Fibroblast of skin of scalp (primary cell): ENCODE measurements at places on chromosomes 16 and 17.
A peak's percentile ranks its signal among the peaks of the same experiment; 100 is the strongest.

GRCh38 chr17:15479703-15480102, 12.3 kb upstream of the CDRT4 start:
- DNase-seq: peak; percentile 29

DNA sequence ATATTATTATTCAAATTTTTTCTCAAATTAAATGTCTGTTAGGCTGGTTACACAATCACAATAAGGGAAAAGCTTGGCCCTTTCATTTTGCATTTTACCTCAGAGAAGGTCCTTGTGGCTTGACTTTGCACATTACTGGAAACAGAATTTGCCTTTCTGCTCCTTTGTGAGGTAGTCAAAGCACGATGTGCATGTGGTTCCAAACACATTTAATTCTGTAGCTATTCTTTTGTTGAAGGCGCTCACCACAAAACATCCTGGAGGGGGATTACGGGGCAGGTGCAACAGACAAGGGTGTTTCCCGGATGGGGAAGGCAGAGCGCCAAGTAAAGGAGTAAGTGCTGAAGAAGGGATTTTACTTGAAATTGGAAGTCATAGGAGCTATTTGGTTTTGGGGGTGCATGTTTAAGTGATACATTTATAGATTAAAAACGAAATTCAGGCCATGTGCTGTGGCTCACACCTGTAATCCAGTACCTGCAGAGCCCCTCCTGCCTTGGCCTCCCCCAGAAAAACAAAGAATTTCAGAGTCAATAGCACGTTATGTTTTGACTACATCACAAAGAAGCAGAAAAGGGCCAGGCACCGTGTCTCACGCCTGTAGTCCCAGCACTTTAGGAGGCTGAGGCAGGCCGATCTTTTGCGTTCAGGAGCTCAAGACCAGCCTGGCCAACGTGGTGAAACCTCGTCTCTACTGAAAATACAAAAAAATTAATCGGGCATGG, 31.2 kb upstream of the TENT4B start:
- no peak for DNase-seq

DNA sequence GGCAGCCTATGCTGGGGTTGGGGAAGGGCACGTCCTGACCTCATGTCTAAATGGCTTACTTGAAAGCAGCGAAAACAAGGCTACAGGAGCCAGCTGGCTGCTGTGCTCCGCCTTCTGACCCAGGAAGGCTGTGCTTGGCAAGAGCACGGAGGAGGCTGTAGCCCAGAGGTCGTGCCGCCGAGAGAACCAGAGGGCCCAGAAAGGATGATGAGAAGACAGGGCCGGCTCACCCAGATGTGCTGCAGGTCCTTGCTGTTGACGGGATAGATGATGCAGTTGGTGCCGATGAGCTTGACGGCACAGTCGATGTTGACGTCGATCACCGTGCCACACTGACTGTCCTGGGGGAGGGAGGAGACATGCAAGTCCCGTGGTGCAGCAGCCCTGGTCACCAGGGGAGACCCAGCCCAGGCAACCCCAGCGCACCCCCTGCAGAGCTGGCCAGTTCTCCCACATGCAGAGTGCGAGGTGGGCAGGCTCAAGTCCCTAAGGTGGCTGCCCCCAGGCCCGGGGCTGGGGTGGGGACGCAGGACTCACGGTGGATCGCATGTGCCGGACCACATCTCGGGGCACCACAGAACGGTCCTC, 20.7 kb downstream of the SPHK1 start:
- DNase-seq: no peak

- DNase-seq: no peak
These were observed 167.7 kb downstream of the COPRS start for GRCh38 chr17:31691251-31691905.

DNA sequence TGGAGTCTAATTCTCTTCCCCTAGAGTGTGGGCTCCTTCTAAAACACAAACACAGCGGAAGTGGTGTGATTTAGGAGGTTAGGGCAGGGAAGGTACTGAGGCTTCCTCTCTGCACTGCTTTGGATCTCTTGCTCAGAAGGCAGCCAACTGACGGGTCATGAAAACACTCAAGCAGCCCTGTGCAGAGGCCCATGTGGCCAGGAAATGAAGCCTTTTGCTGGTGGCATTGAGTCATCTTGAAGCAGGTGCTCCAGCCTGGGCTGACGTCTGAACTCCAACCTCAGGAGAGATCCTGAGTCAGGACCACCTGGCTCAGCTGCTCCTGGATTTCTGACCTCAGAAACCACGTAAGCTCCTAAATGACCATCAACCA, 72.9 kb downstream of the MRM1 start:
- no peak for DNase-seq

DNA sequence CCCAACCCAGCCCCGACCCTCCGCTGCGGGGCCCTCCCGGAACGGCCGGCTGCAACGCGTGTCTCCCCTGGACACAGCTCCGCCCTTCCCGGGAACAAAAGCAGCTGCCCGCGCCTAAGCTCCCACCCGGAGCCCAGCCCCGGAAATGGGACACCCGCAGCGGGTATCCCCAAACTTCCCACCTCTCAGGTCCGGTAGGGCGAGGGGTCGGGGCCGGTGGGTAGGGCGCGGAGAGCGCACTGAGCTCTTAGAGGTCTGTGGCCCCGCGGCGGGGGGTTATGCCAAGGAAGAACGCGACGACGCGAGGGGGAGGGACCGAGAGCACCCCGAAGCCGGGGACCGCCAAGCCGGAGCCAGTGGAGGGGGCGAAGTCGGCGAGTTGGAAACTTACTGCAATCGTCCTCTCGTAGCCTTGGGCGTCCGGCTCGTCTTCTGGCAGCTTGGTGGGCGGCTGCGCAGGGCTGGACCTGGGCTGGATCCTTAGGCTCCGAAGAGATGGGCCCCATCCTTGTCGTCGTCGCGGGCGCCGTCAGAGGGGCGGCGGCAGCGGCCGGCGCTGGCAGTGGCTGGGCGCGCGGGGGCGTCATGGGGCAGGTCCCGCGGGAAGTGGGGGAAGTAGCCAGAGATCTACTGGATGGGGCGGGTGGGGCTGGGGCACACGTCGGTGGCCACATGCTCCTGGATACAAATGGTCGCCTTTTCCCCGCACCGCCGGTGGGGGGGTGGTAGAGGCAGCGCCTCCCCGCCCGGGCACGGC, 6.9 kb downstream of the USP6 start:
- DNase-seq: no peak

DNA sequence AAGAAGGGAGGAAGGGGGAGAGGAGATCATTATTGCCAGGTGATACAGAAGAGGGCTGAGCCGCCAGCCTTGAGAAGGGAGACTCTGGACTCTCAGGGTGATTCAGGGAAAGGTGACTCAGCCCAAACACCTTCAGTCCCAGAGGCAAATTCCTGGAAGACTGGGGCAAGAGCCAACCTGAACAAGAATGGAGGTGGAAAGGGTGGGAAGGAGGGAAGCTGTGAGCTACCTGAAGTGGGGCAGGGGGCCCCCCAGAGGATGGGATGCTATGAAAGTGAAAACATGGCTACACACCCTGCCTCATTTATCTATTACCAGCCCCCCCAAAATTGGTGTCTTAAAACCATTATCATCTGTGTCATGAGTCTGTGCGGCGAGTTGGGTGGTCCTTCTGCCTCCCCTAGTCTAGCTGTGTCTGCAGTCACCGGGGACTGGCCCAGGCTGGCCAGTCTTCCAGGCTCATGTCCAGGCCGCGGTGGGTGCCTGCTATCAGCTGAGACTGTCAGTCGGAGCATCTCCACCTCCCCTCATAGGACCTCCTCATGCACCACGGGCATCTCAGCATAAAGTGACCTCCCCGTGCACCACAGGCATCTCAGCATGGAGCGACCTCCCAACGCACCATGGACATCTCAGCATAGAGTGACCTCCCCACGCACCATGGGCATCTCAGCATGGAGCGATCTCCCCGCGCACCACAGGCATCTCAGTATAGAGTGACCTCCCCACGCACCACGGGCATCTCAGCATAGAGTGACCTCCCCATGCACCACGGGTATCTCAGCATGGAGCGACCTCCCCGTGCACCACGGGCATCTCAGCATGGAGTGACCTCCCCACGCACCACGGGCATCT, 3.2 kb upstream of the SLC47A2 start:
- DNase-seq: no peak

- peak; percentile 92 for DNase-seq
These were observed 1.2 kb upstream of the METTL26 start for GRCh38 chr16:637081-638018.

DNA sequence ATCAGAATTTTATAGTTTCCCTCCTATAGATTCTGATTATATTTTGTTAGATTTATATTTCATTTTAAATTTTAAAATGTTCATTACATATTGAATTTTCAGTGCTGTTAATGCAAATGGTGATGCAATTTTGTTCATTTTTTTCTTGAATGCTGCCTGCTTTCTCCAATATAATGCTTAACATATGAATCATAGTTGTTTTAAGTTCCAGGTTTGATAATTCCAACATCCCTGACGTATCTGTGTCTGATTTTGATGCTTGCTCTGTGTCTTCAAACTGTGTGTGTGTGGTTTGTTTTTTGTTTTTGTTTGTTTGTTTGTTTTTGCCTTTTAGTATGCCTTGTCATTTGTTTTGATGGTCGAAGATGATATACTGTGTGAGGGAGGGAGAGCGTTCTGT, 134.7 kb upstream of the ELAC2 start:
- peak; percentile 39 for DNase-seq

- peak; percentile 90 for DNase-seq
These were observed at the start of gene CISD3 for GRCh38 chr17:38729886-38730525. TSS of gene CISD3 (plus strand) at chr17:38730341. CDS start at chr17:38730359, 18 bp downstream.

- DNase-seq: no peak
These were observed 193.5 kb downstream of the WWOX start for GRCh38 chr16:78292844-78293380.

DNA sequence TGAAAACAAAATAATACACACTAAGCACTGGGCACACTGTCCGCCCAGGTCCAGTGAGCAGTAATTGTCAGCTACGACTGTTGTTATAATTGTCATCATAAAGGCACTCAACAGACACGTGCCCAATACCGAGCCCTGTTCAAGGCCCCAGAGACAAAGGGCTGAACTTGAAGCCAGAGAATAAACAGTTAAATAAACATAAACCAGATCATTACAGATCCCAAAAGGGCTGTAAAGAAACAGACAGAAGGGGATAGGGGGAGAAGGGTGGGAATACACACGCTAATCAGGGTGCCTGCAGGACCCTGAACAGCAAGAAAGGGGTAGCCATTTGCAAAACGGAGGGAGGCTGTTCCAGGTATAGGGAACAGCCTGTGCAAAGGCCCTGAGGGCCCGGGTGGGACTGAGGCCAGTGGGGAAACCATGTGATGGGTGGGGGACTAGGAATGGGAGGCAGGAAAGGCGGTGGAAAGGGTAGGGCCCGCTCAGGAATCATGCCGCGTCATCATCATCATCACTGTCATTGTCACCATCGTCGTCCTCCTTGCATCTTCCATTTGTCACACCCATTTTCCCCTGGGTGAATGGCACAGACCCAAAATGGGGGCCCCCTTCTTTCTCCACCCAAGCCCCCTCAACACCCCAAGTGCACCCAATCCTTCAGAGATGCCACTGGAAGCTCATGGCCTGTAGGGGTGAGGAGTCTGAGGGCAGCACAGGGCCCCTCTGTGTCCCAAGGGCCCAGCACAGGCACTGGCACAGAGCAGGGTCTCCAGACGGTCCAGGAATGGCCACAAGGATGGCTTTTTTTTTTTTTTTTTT, 6.3 kb downstream of the CARHSP1 start:
- DNase-seq: no peak

DNA sequence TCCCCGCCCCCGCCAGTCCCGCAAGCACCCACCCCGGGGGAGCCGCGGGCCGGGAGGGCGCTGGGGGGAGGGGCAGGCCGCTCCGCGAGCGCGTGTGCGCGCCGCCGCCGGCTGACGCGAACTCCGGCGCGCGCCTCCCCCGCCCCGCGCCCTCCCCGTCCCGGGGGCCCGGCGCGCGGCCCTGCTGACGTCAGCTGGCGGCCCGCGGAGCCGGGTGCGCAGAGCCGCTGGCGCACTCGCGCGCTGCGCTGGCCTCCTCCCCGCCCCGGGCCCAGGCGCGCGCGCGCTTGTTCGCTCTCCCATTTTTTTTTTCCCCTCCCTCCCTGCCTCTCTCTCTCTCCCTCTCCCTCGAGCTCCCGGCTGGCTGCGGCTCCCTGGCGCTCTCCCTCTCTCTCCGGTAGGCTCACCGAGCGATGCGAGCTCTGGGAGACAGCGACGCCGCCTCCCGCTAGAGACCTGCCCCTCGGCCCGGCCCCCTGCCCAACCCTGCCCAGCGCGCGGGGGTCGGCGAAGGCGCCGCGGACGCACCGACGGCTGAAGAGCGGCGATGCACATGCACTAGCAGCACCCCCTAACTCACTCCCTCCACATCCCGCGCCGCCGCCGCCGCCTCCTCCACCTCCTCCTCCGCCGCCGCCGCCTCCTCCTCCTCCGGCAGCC, at the start of gene GNAO1:
GNAO1 (plus strand) TSS at position 334 of the 660 bp plus-strand sequence. CDS start 747 bp downstream, outside the sequence.
- peak; percentile 78 for DNase-seq

DNA sequence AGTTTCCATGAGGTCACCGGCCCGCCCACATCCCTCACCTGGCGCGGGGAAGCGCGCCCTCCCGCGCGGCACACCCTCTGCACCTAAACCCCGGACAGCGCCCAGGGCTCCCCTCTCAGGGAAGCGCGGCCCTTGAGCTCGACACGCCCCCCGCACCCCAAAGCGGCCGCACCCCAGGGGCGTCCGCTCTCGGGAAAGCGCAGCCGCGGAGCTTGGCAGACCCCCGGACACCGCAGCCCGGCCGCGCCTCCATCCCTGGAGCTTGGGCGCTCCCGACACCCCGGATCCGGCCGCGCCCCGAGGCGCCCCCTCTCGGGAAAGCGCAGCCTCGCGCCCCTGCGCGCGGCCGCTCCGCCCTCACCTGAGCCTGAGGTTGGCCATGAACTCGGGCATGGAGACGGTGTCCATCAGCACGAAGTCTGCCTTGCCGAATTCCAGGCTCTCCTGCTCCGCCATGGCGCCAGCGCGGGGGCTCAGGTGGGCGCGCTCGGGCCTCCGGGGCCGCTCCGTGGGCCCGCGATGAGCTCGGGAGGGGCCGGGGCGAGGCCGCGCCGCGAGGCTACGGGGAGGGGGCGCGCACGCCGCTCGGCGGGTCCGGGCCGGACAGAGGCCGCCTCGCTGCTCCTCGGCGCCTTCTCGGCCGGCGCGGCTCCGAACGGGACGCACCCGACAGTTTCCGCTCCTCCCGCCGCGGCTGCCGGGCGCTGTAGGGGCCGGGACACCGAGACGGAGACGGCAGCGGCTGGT, at the start of gene MYO1D:
MYO1D (minus strand) TSS at position 708 of the 747 bp plus-strand sequence; CDS start at position 456, 252 bp downstream.
- no peak for DNase-seq

DNA sequence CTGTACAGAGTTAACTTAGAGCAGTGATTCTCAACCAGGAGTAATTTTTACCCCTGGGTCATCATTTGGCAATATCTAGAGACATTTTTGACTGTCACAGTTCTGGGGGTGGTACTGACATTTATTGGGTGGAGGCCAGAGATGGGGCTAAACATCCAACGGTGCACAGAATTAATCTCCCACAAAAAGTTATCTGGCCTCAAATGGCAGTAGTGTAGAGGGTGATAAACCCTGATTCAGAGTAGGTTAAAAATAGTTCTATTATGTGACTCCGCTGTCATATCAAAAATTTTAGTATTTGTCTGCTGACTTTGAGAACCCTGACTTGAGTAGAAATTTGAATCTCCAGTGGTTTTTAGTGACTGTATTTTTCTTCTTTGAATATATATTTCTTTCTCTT, 19.1 kb downstream of the VPS35L start:
- DNase-seq: no peak

- DNase-seq: no peak
These were observed 108.9 kb upstream of the EEF2KMT start for GRCh38 chr16:5206331-5206990.

GRCh38 chr17:78023042-78023441, 64.5 kb downstream of the TNRC6C start:
- no peak for DNase-seq
